ENCODE measurements at places on chromosomes 2 and 18.

GRCh38 chr18:27887711-27888495, 289.0 kb downstream of the CDH2 start:
- DNase-seq = no peak

DNA sequence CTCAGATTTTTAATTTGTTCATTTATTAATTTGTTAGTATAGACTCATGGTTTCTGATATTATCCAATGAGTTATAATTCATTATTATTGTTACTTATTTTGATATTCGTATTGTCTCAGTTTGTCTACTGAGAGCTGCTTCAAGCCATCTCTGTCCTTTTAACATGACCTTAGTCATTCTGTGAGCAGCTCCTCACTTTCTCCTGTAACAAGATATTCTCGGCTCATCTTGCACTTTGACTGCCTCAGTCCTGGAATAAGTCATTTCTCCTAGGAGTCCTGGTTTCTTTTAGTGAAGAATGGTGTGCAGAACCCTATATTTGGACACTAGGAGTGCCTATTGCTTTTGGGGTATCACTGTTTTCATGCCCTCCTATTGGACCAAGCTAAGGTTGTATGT, 13.2 kb downstream of the ASB1 start:
- DNase-seq = no peak

DNA sequence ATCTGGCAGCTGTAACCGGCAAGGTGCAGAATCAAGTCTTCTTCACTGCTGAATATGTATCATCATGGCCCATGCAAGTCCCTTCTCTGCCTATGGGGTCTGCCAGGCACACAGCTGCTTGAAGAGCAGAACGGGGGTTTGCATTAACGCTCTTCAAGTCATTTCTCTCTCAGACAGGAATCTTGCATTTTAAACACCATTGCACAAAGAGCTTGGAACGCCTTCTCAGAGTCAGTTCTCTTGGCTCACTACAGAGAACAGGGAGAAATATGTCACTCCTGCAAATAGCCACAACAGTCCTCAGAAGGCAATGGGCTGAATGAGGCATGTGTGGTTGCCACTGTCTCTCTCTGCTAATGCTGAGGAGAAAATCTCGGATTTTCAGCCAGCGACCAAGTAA, 2173.5 kb upstream of the PIK3C3 start:
- no peak for DNase-seq

- DNase-seq = no peak
Observed at GRCh38 chr2:74536166-74536950, 6.6 kb downstream of the HTRA2 start.

GRCh38 chr2:72999729-73000725, 71.5 kb downstream of the SFXN5 start:
- DNase-seq = no peak

GRCh38 chr2:75177427-75177826, 21.9 kb downstream of the TACR1 start:
- no peak for DNase-seq

DNA sequence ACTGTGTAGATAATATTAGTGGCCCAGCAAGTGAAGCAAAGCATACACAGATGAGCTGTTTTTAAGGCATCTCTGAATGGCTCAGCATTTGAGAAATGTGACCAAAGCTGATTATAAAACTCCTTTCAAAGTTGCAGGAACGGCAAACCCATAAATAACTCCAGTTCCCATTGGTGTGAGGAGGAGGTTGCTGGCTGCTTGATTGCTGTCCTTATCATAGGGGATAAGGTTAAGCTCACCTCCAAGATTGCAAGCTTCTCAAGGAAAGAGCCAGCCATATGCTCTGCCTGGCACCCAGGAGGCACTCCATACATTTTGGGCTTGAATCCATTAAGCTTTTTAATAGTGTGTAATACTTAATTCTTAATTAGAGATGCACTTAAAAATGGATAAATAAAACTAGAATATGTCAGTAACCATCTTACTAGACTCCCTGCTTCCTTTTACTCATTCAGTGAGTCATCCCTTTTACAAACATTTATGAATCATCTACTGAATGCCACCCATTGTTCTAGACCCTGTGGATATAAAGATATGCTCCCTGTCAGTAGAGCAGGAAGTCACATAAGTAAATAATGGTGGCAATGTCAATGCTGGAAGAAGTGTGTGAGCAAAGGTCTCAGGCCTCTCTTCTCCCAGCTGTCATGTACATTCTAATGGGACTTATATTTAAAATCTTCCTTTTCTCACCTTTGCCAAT, 99.3 kb downstream of the SPATS2L start:
- no peak for DNase-seq

GRCh38 chr18:12113999-12114646, 20.5 kb downstream of the ANKRD62 start:
- no peak for DNase-seq

DNA sequence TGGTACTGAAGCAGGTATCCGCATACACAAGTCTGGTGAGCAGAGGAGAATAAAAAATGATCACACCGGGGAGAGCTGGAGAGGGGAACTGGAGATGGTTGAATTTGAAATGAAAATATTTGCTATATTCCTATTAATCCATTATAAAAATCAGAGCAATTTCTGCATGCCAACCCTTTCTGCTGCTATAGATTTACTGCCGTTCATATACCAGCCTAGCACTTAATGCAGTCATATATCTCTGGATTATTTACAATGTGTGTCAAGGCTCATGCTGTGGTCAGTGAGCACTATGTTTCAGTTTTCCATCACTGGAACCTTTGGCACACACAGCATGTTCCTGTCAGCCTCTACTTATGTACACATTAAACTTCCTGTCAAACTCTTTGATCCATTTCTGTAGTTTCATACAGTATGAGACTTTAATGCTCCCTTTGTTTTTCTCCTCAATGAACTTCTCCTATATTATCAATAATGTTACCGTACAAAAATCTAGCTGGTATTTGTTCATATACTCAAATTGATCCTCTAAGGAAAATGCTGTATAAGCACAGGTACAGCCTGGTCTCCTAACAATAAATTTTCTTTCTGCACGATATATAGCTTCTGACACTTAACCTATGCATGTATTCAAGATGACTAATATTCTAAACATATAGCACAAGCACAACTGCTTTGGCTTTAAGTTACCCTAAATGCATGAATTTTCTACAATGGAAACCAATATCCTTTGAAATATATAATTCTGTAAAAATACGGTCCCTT, 36.7 kb downstream of the FANCL start:
- DNase-seq = no peak

- peak; percentile 47 for DNase-seq
Observed at GRCh38 chr2:26346454-26347053, at the start of gene ADGRF3. TSS of gene ADGRF3 (minus strand) at chr2:26346789. CDS start at chr2:26346234, 555 bp downstream.

DNA sequence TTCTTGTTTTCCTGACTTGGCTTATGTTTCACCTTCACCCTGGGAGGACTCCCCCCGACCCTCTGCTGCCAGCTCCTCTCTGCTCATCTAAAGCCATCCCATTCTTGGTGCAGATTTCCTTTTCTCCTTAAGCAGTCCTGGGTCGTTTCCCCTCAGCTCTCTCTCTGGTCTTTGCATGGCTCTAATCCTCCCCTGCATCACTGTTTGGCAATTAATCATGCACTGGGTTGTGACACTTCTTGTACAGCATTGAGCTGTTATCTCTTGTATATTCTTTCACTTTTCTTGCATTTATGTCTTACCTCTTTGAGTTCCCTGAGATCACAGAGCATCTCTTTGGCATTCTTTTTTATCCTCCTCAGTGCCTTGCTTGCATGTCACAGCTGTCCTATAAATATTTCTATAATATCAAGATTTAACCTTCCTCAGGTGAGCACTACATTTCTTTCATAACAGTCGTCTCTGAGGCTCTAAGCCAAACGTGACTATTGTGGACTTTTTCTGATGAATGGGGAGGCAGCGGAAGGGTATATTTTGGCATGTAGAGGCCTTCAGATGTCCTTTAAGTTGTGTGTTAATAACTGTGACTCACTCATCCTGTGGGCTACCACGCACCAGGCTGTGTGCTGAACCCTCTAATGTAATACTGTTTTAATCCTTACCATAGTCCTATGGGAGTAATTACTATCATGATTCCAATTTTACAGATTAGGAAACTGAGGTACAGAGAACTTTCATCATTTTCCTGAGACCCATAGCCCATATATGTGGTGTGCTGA, 507.5 kb downstream of the SLC4A3 start:
- no peak for DNase-seq

- DNase-seq = no peak
Observed at GRCh38 chr2:174259981-174260380, 11.6 kb upstream of the OLA1 start.

GRCh38 chr2:82959727-82960126, 1499.4 kb downstream of the SUCLG1 start:
- no peak for DNase-seq

GRCh38 chr2:157443795-157444640, at the start of gene CYTIP:
TSS of gene CYTIP (minus strand) at chr2:157444089. CDS start at chr2:157444020, 69 bp downstream.
- DNase-seq = no peak

GRCh38 chr2:215949991-215950404, 63.4 kb downstream of the MREG start:
- DNase-seq = no peak

DNA sequence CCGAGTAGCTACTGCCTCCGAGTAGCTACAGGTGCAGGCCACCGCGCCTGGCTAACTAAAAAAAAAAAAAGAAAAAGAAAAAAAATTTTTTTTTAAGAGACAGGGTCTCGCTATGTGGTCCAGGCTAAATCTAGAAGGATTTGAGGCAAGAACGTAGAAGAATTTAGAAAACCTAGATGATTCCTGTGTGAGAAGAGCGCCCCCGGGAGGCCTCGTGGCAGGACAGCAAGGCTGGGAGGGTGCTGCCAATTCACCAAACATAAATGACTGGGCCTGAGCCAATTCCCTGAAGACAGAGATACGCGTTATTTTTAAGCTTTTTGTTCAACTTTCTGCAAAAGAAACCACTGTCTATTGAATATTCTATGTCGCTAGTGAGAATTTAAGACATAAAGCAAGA, 90.1 kb upstream of the TGFA start:
- DNase-seq = no peak
